ENCODE measurements at places on chromosomes 16 and 17. TPM values are rescaled to one million over a fixed set of nuclear protein-coding genes. Genes with fewer than 3 reads are reported as not detected.

DHRS7B gene
- 17.4 TPM for total RNA-seq

CCL11 gene
- not detected for total RNA-seq

DNA sequence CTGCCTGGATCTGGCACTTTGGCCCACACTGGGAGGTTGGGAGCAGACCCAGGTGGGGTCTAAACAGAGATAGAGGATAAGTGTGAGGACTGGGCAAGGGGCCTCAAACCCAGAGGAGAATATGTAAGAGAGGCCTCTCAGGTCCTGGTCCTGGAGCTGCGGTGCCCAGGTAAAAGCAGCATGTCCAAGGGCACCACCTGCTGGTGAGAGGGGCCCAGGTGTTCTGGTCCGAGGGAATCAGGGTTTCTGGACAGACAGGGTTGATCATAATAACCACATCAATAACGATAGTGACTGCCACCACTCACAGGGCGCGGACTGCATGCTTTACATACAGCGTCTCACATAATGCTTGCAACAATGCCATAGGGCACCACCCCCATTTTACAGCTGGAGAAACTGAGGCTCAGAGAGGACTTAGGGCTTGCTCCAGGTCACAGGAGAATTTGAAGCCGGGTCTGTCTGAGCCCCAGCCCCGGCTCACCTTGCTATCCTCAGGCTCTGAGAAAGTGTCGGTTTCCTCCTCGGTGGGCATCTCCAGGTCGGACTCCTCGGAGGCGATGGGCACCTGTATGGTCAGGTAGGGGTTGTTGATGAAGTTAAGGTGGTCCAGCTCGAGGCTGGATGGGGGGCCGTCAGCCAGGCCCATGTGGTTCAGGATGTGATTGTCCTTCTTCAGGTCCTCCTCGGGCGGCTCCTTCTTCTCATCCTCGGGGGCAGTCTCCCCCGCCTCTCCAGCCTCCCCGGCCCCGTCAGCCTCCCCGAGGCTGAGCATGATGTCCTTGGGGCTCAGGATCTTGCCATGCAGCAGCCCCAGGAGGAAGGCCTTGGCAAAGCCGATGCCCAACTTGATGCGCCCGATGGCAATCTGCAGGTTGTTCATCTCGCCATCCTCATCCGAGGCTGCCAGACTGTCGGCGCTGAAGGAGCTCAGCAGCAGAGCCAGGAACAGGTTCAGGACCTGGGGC lies 19.1 kb upstream of the CD79B start:
- H3K27me3 ChIP-seq: no peaks in the 10 kb centered on the region
- H3K4me3 ChIP-seq: no peak overlapping the region
- DNase-seq: no peak
- no peaks in the 10 kb centered on the region for H3K36me3 ChIP-seq
- no peak overlapping the region for H3K27ac ChIP-seq
- peaks cover 11% of the 10 kb centered on the region for H3K4me1 ChIP-seq

SMIM36 gene
- total RNA-seq: not detected

DNA sequence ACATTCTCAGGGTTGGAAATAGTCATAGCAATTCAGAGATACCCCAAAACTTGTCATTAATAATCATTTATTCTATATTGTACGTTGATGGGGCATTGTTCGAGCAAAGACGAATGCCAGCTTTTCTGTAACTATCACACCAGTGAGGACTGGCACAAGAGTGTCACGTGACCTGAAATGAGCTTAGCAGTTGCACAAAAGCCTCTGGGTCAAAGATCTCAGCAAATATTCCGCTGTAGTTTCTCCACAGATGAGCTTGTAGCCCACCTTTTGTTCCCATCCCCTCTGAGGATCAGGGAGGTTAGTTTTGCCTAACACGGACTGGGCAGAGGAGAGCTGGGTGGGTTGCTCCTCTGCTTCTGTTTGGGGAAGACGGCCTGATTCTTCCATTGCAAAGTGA lies 18.2 kb downstream of the IRX3 start:
- no peak overlapping the region for H3K4me3 ChIP-seq
- DNase-seq: no peak
- H3K4me1 ChIP-seq: no peaks in the 10 kb centered on the region
- no peaks in the 10 kb centered on the region for H3K27me3 ChIP-seq
- H3K36me3 ChIP-seq: no peaks in the 10 kb centered on the region

RASL10B gene
- 6.8 TPM for total RNA-seq

DNA sequence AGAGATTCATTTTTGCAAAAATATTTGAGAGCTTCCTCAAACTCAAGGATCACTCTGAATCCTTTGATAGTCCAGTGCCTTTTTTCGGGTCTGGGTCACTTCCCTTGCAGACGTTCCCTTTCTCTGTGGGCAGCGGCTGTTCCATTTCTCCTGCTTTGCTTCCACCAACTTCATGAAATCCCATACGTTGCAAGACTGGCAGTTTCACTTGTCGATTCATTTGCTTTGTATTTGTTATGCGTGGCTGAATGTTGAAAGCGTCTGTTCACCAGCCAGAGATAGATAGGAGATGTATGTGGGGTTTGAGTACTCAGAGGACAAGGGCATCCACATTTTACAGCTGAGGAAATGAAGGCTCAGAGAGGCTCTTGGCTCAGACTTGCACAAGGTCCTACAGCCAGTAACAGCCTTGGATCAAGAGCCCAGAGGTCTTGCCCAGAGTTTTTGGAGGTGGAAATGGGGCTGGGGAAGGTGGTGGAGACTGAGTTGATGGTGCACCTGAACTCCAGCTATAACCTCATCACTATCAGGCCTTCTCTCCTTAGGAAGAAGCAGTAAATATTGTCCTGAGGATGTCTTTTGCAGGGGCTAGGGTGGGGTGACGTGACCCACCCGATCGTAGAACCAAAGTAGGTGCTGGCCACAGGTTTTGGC lies 1.3 kb upstream of the CCDC102A start:
- DNase-seq: no peak
- H3K4me1 ChIP-seq: peaks cover 6% of the 10 kb centered on the region
- H3K36me3 ChIP-seq: no peaks in the 10 kb centered on the region
- H3K27me3 ChIP-seq: no peaks in the 10 kb centered on the region
- H3K27ac ChIP-seq: no peak overlapping the region

GRCh38 chr17:799261-799660 lies 17.1 kb downstream of the MRM3 start:
- H3K36me3 ChIP-seq: no peaks in the 10 kb centered on the region
- H3K27me3 ChIP-seq: no peaks in the 10 kb centered on the region
- H3K4me3 ChIP-seq: no peak overlapping the region
- DNase-seq: no peak
- no peak overlapping the region for H3K27ac ChIP-seq
- no peaks in the 10 kb centered on the region for H3K4me1 ChIP-seq

TEKT1 gene
- 2.1 TPM for total RNA-seq

KCNH6 gene
- total RNA-seq: not detected

TMEM98 gene
- 172 TPM for total RNA-seq
